Cardiac fibroblast (primary cell): ENCODE measurements at places on chromosomes 1 and 21.

GRCh38 chr1:14220324-14220723, 378.2 kb upstream of the KAZN start:
- DNase-seq, result no peak

DNA sequence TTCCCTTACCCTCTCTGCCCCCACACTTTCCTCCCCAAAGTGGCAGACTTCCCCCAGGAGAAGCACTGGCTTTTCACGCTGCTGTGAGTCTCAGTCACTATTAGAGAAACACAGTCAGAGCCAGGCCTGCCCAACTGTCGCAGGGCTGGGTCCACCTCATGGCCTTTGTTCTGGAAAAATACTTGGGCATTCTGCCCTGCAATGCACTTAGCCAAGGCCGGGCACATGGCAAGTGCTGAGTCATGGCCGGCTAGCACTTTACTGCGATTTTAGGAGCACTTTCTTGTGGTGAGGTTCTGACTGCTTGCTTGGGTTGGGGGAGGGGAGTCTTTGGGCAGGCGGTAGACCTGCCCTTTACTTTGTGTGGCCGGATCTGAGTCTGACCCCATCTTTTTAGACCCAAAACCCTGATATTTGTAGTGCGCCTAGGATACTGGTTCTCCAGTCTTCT, 7.7 kb downstream of the EPHX1 start:
- peak; percentile 96 for DNase-seq

DNA sequence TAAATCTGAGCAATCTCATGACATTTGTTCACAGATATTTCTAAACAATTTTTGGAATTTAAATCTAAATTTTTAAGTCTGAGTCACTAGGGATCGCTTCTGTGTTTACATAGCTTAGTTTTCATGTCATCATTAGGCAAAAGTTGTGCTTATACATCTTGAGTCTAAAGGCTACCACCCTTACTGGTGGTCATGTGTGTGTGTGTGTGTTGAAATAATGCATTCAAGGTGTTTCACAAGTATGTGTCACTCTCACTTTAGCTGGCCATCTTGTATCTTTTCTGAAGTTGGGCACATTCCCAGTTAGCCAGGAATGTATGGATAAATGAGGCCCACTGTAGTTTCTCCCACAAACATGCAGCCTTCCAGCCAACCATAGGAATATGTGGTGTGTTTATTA, 1162.5 kb upstream of the PRMT6 start:
- DNase-seq, result no peak

DNA sequence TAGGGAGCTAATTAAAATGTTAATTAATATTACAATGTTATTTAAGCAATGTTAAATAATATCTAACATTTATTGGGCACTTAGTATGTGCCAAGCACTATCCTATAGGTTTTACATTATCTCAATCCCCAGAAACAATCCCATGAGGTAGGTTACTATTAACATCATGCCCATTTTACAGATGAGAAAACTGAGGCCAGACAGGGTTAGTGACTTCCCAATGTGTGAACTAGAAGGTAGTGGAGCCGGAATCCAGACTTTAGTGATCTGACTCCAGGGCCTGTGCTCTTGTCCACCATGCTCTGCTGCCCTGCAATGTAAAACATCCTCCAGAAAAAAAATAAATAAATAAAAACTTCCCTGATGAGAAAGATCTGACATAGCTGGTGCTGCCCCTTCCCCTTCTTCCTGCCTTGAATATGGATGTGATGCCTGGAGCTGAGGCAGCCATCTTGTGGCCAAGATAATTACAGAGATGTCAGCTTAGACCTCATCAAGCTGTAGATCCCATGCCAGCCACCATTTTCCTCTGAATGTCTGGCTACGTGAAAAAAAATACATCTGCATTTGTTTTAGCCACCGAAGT, 7.6 kb upstream of the CELA2A start:
- DNase-seq, result no peak

DNA sequence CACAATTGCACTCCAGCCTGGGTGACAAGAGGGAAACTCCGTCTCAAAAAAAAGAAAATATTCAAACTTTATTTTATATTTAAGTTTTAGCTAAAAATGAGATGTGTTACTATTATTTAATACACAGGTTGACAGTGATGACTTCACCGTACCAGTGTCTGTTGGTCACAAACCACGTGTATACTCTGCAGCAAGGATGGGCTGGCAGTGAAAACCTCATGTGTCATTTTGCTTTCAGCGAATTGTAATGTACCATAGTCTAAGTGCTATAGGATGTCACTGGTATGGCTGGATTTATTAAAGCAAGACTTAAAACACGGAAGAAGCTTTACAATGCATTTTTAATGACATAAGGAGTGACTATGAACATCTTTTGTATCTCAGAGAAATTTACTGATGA, 28.1 kb upstream of the NHLH2 start:
- no peak for DNase-seq

DNA sequence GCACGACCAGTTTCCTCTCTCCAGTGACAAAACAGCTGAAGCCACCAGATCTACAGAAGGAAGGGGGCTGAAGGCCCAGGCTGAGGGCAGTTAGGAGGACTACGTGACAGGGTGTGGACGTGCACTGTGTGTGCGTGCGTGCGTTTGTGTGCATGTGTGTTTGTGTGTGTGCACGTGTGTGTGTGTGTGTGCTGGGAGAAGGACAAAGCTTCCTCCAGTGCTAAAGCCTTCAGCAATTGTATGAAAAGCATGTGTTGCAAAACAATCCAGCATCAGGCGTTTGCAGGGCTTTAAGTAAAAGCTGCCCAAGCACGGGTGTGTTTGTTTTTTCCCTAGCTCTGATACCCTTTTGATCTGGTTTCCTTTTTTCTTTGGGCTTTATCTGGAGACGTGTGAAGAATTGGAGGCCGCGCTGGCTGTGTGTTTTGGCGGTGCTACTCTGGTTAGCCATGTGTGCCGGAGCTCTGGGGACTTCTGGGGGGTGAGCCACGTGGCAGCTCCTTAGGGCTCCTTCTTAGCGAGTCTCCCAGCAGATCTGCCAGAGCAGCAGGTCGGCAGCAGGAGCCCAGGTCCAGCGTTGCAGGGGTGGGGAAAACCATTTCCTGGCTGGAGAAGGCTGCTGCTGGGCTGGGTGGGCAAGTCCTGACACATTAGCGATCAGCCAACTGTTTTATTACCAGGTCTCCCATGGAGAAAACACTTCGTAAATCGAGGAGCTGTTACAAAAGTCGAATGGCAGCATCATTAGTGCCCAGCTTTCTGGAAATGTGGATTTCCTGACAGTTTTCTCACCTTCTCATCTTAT, 73.4 kb downstream of the UCK2 start:
- DNase-seq, result peak; percentile 63

GRCh38 chr1:167781558-167781957, 59.8 kb downstream of the MPZL1 start:
- DNase-seq, result no peak

DNA sequence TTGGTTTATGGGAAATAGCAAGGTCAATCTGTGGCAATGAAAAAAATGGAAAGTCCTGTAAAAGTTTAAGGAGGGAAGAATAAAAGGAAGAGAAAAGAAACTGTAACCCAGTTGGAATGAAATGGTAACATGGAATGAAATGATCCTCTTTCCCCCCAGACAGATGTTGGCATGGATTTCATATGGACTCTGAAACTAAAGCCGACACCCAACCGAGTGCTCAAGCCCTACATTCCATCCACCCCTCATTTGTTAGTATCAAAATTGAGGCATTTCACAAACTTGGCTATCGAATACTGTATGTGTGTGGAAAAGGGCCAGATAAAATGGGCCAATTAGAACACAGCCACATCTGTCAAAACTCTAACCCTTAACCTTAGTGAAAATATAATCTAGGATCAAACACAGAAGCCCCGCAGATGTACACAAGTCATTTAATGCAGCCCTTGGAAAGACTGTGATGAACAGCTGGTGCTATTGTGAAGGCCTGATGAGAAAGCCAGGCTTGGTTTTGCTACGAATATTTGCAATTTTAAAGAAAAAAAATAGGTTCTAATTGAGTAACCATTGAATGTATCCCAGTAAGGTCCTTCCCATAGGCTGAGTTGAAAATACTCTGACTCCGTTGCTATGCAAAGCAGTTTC, 72.6 kb upstream of the RGL1 start:
- no peak for DNase-seq

DNA sequence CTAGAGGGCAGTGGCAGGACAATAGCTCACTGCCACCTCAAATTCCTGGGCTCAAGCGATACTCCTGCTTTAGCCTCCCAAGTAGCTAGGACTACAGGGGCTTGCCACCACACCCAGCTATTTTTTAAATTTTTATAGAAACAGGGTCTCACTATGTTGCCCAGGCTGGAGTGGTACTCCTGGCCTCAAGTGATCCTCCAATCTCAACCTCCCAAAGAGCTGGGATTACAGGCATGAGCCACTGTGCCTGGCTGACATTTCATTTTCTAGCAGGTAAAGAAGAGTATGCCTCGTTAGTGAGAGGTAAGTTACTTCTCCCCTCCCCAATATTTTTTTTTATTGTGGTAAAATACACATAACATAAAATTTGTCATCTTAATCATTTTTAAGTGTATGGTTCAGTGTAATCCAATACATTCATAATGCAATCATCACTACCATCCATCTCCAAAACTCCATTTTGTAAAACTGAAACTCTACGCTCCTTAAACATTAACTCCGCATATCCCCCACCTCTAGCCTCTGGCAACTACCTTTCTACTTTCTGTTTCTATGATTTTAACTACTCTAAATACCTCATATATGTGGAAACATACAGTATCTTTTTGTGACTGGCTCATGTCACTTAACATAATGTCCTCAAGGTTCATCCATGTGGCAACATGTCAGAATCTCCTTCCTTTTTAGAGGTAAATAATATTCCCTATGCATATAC, 22.4 kb downstream of the ZZZ3 start:
- DNase-seq, result no peak

DNA sequence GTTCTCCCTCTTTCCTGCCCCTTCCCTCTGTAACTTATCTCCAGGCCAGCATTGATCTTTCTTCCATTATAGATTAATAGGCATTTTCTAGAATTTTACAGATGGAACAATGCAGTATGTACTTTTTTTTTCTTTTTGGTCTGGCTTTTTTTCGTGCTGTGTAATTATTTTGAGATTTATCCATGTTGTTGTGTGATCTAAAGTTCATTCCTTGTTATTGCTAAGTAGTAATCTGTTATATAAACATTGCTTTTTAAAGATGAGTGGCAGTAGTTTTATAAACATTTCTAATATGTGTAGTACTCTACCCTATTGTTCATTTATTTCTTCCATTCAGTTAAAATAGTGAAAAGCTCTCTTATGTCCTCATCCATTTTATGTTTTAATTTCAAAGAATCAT, 5.9 kb downstream of the LYST start:
- no peak for DNase-seq

- DNase-seq, result peak; percentile 58
These were observed 35.2 kb downstream of the RRP1 start for GRCh38 chr21:43824333-43825241.

DNA sequence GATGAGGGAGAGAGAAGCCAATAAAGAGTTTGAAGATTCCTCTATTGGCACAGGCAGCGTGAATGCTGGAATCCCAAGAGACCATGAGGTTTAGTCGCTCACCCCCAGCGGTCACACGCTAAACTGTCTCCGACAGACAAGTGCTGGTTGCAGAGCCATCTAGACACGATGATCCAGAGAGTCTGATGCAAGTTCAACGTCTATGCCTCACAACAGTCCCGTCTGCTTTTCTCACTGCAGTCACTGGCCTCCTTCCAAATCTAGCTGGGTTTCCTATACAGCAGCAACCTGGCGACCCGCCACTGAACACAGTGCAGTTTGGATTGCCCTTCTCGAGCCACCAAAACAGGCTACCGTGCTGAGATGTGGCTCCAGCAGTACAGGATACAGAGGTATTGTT, 98.6 kb upstream of the KRTAP19-8 start:
- DNase-seq, result peak; percentile 82

GRCh38 chr1:52534928-52535764, 17.7 kb downstream of the TUT4 start:
- no peak for DNase-seq

- DNase-seq, result no peak
These were observed 6.8 kb downstream of the KCNC4 start for GRCh38 chr1:110216844-110217444.

GRCh38 chr1:234734869-234735268, 124.9 kb upstream of the IRF2BP2 start:
- DNase-seq, result no peak

DNA sequence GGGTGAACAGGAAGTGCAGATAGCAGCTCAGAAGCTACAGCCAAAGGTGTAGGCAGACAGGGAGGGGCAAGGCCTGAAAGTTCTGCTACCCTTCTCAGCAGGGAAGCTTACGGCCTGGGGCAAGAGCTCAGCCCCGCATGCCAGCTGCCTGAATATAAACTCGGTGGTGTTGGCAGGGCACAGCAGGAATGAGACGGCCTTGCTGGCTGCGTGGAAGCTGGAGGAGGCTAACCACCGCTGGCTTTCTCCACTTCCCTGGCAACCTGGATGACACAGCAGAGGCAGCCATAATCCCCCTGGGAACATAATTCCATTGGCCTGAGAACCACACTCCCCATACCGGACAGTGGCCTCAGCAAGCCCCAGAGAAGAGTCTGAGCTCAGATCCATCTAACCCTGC, 81.9 kb upstream of the PRRC2C start:
- peak; percentile 56 for DNase-seq

DNA sequence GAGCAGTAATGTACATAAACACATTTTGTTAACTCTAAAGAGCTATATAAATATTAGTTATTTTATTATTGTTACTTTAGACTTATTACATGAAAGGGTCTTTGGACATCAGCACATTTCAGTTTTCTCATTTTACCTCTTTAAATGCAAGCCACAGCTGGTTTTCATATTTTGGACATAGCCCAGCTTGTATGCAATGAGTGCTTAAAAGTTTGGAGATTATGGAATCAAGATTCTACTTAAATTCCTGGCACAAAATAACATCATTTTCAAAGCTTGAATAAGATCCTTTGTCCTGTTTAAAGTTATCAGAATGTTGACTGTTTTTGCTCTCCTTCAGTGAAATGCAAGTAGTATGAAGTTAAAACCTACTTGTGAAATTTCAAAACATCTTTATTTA, 15.5 kb upstream of the LEPR start:
- no peak for DNase-seq

GRCh38 chr1:154499446-154499845, 2.6 kb upstream of the TDRD10 start:
- DNase-seq, result no peak
